Stimulated activated CD4-positive, alpha-beta T cell treated with anti-CD3 and anti-CD28 coated beads, Interleukin-15, amount 100 ng/mL, for 1 hour (primary cell): ENCODE measurements at places on chromosomes 7 and 10.

GRCh38 chr7:98133181-98133580 is 26.5 kb downstream of the LMTK2 start:
- DNase-seq, result no peak

- DNase-seq, result no peak
Measured at GRCh38 chr10:80772596-80772995, 234.9 kb downstream of the SH2D4B start.

DNA sequence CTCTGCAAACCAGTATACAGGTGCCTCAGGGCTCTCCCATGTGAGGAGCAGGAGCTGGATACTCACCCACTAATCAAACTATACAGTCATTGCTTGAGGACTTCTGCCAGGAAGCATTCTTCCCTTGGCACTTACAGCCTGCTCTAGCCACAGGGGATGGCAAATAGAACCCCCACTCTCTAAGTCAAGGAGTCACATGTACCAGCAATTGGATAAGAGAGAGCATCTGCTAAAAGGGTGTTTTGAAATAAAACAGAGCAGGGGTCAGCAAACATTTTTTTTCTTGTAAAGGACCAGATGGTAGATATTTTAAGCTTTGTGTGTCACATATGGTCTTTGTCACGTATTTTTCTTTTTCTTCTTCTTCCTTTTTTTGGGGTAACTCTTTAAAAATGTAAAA is 865.2 kb upstream of the GHITM start:
- no peak for DNase-seq

DNA sequence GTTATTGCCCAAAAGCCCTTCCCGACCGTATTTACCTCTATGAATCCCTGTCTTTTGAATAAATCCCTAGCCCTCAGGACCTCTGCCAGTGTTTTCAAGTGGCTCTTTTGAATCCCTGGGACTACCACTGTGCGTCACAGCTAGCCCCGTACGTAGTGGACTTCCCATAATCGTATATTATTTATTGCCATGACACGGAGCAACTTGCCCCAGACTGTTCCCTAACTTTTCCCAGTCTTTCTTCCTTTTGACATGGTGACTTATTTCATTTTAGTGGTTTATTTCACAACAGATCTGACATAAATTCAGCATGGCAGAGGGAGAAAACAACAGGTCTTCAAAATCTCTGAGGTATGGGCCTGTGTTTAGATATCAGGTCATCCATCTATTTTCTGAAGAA is 318.6 kb upstream of the KLF6 start:
- no peak for DNase-seq

- DNase-seq, result no peak
Measured at GRCh38 chr7:47551668-47552440, 30.1 kb downstream of the TNS3 start.
